Stimulated activated memory B cell treated with anti-CD40 and anti-IgM and Interleukin-4, amounts not matched to agents 10 μg/mL and 1 μg/mL and 100 μg/mL, for 72 hours (primary cell): ENCODE measurements at places on chromosomes 1 and 21.
A peak's percentile ranks its signal among the peaks of the same experiment; 100 is the strongest.

- no peak for ATAC-seq
Observed at GRCh38 chr1:57845041-57845440, 421.2 kb upstream of the DAB1 start.

- ATAC-seq: no peak
Observed at GRCh38 chr1:162195567-162195966, 126.1 kb downstream of the NOS1AP start.

GRCh38 chr1:36790191-36790590 is 244.1 kb downstream of the GRIK3 start:
- no peak for ATAC-seq

DNA sequence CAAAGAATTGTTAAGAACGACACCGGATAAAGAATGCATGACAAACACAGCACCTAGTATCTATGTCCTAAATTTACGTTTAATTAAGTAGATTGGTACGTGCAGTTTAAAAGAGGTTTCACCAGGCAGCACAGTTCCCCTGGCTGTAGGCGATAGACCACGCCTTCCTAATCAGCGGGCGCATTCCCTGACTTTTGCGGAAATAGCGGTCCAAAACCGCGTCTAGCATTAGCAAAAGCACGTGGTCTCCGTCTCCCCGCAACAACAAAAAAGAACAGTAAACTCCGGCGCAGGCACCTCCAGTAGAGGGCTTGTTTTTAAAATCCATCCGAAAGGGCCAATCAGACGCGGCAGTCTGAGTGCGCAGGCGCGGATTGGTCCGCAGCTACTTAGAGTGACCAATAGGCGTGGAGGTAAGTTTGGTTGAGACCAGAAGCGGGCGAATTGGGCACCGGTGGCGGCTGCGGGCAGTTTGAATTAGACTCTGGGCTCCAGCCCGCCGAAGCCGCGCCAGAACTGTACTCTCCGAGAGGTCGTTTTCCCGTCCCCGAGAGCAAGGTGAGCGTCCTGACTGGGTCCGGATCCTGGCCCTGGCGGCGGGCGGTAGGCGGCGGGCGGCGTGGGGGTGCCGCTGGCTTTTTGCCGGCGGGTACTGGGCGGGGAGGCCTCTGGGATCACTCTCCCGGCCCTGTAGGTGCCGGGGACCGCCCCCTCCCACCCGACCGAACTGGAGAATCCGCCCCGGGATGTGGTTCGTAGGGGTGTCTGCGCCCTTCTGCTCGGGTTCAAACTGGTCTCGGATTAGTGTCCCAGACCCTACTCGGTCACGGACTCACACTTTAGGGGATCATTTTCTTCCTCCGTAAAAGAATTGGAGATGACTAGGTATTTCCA is at the start of gene CENPF:
Gene CENPF (plus strand): TSS at position 432 of the 894 bp plus-strand sequence. CDS start 10,560 bp downstream, outside the sequence.
- peak; percentile 99 for ATAC-seq

- no peak for ATAC-seq
Observed at GRCh38 chr1:28392027-28392652, 22.6 kb downstream of the PHACTR4 start.

- peak; percentile 82 for ATAC-seq
Observed at GRCh38 chr1:12166834-12167492, at the start of gene TNFRSF1B. Gene TNFRSF1B (plus strand): TSS chr1:12166991. CDS start chr1:12167092, 101 bp downstream.

- ATAC-seq: no peak
Observed at GRCh38 chr1:49026230-49026811, 249.6 kb upstream of the BEND5 start.

DNA sequence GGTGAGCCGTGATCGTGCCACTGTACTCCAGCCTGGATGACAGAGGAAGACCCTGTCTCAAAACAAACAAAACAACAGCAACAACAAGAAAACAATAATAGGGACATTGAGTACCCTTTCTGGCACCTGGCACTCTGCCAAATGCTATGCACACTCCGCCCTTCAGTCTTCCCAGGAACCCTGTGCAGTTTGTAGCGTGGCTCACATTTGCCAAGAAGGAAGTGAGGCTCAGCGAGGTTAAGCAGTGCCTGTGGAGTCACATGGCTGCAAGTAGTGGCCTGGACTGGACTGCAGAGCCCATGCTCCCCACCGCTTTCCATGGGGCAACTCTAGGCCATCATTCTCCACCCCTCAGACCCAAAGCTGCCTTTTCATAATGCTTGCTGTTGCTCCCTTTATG is 5.3 kb upstream of the EVA1B start:
- no peak for ATAC-seq

- no peak for ATAC-seq
Observed at GRCh38 chr1:4661595-4661917, 7.1 kb downstream of the AJAP1 start.

GRCh38 chr1:215845234-215845891 is 278.3 kb downstream of the KCTD3 start:
- ATAC-seq: no peak

DNA sequence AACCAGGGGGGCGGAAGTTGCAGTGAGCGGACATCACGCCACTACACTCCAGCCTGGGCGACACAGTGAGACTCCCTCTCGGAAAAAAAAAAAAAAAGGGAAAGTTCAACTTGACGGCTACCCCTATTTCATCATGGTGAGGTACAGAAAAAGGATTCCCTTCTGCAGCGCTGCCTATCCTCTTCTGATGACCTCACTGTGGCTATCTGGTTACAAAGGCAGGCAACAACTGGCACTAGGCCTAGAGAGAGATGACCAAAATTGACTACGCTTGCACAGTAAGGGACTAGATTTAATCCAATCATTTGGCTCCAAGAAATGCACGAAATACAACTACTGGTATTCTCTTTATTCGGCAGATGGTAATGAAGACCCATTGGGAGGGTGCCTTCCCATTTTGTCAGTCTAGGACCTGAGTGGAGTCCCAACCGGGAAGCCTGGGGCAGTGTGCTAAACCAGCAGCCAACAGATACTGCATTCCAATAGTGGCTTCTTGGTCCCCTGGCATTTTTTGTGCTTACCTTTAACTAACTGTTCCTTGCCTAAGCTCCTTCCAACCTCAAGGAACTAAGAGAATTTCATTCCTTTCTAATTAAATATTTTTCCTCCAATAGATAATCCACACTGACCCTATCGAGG is 36.6 kb downstream of the ITPKB start:
- ATAC-seq: no peak

DNA sequence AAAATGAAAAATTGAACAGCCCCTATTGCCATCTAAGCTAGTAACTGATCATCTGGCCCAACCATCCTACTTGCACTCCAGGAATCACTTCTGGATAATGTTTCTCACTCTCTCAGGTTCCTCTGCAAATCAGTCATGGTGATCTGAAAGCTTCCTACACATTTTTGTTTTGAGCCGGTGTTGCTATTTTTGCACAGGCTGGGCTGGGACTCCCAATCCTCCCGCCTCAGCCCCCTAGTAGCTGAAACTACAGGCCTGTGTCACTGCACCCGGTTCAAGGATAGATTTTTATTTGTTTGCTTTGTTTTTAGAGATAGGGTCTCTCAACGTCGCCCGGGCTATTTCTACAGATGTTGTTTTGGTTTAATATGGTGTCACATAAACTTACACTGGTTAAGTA is 40.5 kb upstream of the HMCN1 start:
- ATAC-seq: peak; percentile 52

DNA sequence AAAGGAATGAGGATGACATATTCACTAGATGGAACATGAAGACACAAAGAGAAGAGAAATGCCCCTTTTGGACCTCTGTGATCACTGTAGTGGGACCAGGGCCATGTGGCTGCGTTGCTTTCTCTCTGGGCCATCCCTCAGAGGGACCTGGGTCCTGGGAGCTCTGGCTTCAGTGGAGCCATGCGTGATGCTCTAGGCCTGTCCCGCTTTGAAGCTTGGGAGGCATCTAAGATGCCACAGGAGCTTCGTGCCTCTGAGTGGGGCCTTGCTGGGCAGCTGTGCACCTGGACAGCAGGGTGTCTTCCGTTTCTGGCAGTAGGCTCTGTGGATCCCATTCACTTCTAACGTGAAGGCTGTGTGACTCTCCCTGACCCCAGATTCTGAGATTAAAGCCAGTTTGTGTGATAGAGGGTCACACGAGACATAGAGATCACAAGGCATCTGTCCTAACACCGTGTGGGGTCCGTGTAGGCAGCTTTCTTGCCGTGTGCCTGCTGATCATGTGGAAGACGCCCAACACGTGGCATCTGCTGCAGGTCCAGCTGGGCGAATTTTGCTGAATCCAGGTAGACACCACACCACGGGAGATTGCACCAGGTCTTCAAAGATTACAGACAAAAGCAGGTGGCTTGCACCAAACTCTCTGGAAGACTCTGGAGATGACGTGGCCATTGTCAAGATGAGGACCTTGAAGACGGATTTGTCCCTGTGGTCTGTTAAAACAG is 17.2 kb upstream of the PRSS38 start:
- no peak for ATAC-seq

GRCh38 chr1:115702959-115703358 is 61.2 kb downstream of the VANGL1 start:
- ATAC-seq: no peak

- ATAC-seq: no peak
Observed at GRCh38 chr1:32311709-32312393, 20.0 kb downstream of the HDAC1 start.

DNA sequence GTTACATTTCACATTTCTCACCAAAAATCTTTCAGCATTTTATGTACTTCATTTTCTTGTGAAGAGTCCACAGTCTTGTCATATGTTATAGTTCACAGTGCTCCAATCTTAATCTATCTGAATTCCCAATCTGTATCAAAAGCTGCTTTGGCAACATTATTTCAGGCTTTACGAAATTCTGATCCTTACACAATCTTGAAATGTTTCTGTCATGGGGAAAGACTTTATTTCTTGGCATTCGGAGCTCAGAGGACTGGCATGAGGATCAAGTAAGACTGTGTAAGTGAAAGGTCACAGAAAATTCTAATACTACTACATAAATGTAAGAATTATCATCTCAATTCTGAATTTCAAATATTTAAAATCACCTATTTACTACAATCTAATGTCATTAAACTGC is 2.0 kb downstream of the USP33 start:
- no peak for ATAC-seq

- no peak for ATAC-seq
Observed at GRCh38 chr1:82867781-82868180, 1067.0 kb downstream of the ADGRL2 start.

DNA sequence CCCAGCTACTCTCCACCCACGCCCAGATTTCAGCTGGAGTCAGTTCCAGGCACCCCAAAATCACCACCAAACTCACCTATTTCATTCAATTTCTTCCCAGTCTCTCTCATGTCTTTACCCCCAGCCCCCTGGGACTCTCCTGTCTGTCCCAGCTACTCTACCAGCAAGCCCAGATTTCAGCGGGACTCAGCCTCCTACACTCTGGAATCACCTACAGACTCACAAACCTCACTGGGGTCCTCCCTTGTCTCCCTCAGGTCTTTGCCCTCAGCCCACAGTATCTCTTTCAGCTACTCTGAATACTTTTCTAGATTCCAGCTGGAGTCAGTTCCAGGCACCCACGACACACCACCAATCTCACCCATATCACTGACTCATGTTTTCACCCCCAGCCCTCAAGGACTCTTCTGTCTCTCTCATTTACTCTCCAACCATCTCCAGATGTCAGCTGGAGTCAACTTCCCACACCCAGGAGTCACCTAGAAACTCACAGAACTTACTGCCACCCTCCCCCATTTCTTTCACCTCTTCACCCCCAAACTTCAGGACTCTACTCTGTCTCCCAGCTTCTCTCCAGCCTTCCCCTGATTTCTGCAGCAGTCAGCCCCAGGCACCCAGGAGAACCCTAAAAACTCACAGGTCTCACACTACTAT is 1529.3 kb upstream of the TPTE start:
- peak; percentile 5 for ATAC-seq

DNA sequence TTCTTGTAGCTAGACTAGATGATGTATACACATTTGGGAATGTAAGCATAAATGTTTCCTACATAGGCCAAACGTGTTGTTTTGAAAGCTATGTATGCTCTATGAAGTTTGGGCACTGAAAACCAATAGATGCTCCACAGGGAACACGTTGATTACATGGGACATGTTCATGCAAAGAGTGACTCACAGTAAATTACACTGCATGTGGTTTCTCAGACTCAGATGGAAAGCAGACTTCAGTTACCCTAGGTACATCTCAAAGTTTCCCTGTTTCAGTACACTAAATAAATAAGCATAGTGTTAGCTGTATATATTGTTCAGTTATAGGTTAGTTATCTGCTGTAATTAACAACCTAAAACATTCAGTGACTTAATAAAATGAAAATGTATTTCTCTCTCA is 301.9 kb upstream of the RUNX1 start:
- ATAC-seq: peak; percentile 60

- no peak for ATAC-seq
Observed at GRCh38 chr1:154615411-154615810, 7.4 kb upstream of the ADAR start.

- ATAC-seq: no peak
Observed at GRCh38 chr21:45050797-45051489, 23.4 kb upstream of the ADARB1 start.

GRCh38 chr1:239814306-239814881 is 277.3 kb upstream of the FMN2 start:
- no peak for ATAC-seq

DNA sequence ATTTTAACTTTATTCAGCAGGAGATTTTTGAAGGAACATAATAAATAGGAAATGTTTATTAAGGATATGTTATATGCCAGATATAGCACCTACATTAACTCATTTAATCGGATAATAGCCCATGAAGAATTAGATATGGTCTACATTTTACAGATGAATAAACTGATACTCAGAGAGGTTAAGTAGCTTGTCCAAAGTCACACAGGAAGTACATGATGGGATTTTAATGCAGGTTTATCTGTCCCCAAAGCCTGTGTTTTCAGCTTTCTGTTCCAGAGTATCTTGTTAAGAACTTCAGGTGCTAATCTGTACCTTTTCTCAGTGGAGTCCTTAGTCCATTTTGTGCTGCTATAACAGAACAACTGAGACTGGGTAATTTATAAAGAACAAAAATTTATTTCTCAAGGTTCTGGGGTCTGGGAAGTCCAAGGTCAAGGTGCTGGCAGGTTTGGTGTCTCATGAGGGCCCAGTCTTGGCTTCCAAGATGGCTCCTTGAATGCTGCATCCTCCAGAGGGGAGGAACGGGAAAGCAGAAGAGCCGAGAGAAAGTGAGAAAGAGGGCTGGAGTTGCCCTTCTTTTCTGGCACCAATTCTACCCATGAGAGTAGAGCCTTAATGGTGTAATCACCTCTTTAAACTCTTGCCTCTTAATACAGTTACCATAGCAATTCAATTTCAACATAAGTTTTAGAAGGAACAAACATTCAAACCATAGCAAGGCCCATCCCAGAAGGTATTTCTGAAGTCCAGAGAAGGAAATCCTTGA is 17.3 kb downstream of the C1orf21 start:
- no peak for ATAC-seq

- no peak for ATAC-seq
Observed at GRCh38 chr21:39645331-39645730, 32.6 kb downstream of the B3GALT5 start.

GRCh38 chr1:152444045-152444444 is 30.0 kb upstream of the CRNN start:
- ATAC-seq: no peak

DNA sequence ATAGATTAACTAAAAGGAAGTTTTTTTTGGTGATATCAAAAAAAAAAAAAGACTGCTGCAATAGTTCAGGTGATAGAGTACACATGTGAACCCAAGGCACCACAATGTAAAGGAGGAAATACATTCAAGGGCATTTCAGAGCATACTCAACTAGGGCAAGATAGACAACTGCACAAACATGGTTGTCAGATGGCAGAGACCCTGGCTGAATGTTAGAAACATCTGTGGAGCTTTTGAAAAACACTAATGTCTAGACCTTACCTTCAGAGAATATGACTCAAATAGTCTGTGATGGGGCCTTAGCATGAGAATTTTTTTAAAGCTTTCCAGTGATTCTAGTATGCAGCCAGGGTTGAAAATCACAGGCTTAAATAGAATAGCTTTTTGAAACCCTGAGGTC is 173.6 kb downstream of the VAV3 start:
- ATAC-seq: no peak

- no peak for ATAC-seq
Observed at GRCh38 chr1:58848818-58849411, 65.1 kb upstream of the JUN start.
